ENCODE measurements at places on chromosomes 3 and 15.

DNA sequence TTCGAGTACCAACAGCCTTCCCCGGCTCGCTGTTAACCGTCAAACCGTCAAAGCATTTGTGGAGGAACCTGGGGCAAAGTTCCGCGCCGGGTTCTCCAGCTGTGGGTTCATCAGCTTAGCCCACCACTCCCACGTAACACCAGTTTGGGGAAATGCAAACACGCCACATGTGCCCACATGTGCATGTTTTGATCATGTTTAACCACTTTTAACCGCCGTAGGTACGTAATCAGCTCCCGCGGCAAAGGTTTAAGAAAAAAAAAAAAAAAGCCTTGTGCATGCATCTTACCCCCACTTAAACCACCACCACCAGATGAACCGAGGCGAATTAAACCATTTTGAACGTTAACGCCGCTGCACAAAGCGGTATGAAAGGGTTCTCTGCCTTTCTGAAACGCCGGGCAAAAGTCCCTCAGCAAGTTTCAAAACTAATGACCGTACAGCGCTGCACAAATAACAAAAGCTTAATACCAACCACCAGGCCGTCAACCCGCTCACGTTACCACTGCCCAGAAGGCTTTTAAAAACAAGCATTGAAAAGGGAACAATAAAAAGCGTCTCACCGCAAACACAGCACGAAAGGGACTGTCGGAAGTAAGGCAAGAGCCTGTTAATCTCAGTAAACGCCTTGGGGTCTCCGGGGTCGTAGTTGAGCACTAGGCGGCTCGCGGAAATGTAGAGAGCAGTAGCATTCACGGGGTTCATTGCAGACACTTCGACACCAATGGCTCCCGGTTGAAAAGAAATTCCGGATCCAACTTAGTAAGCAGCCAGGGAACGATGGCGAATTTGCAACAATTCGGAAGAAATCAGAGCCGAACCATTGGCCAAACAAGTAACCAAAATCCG is 1.5 kb downstream of the MSL2 start:
- DNase-seq, result peak; percentile 71

GRCh38 chr3:161016417-161017313 is 88.5 kb downstream of the B3GALNT1 start:
- DNase-seq, result no peak

- peak; percentile 91 for DNase-seq
These were observed 7.3 kb downstream of the GRIP2 start for GRCh38 chr3:14532691-14533456.

DNA sequence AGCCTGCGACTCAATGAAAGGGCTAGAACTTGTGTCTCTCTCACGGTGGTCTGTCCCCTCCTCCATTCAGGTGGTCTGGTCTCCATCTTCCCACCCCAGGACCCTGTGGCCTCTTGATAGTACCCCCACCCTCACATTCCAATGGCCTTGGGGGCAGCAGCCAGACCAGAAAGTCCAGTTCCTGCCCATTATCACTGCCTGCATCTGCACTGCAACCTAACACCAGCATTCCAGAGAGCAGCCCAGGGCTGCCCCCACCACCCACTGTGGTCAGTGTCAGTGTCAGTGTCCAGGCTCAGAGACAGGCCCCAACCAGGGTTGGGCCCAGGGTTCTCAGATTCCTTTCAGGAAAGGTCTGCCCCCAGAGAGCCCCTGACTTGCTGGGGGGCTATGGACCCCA is 12.6 kb downstream of the IGDCC3 start:
- DNase-seq, result peak; percentile 98

GRCh38 chr3:62293051-62293780 is 80.1 kb downstream of the FEZF2 start:
- no peak for DNase-seq

DNA sequence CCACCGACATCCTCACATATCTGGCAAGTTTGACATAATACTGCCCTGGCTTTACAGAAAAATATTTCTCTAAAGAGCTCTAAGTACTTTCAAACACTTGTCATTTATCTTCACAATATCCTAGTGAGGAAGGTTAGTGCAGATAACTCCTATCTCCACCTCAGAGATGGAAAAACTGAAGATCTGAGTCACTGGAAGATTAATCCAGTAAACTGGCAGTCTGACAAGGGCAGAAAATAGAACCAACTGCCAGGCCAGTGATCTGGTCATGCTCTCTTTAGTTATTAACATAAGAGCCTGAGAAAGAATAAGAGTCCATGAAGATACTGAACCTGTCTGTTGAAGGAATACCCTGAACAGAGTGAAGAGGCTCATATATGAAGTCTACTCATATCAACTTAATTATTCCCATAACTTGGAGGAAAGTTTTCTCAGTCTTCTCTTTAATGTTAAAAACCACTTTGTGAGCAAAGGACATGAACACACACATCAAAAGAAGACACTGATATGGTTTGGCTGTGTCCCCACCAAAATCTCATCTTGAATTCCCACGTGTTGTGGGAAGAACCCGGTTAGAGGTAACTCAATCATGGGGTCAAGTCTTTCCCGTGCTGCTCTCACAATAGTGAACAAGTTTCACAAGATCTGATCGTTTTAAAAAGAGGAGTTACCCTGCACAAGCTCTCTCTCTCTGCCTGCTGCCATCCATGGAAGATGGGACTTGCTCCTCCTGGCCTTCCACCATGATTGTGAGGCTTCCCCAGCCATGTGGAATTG is 61.4 kb downstream of the GOLIM4 start:
- no peak for DNase-seq

DNA sequence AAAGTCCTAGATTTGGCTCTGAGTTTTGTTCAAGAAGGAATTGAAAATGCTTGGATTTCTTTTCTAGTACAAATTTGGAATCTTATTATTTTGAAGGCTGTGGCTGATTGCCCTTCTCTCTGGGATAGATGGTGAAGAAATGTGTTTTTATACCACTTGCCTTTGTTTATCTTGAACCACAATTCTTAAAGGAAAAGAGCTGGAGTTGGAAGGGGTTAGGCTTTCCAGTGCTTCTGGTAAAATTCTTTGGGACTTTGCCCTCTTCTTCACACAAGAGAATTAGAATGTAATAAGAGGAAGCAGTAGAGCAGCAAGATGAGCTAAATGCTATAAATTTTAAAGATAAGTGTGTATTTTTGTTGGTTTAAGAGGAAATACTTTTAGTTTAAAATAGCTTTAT is 65.8 kb downstream of the COL6A5 start:
- no peak for DNase-seq

GRCh38 chr3:43285644-43286043 is 696 bp upstream of the SNRK start:
- peak; percentile 50 for DNase-seq

DNA sequence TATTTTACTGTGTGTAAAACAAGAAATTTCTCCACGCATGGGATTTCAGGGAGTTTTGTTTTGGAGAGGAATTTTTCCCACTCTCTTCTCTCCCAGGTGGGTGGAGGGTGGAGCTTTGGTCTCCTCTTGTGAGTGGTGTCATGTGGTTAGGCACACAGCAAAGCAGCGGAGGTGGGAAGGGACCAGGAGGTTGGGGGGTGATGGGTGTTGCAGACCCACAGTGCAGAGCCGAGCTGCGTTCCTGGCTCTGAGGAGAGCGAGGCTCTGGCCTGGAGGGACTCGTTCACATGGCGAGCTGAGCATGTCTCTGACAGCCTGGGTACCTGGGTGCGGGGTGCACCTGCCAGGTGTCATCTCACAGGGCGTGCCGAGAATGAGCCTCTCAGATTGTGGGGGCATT is 87.8 kb downstream of the RYR3 start:
- no peak for DNase-seq

- peak; percentile 88 for DNase-seq
These were observed 18.8 kb upstream of the SSUH2 start for GRCh38 chr3:8663177-8664061.

DNA sequence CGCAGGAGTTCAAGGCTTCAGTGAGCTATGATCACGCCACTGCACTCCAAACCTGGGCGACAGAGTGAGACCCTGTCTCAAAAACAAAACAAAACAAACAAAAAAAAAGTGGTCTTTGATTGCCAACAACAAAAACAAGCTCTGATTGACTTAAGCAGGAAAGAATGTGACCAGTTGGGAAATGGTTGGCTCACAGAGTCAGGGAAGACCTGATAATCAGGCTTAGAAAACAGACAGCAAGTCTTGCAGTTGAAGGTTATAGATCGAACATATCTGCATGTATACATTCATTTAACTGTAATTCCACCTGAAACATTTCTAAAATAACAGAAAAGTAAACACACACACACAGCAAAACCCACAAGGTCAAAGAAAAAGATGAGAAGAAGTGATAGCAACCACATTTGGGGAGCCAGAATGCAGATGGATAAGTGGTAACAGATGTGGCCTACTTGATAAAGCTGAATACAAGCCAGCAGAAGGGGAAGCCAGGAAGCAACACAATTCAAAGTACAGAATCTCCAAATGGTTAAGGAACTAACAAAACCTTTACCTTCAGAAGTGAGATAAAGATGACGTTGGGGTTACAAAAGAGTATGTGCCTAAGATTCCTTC is 699.9 kb upstream of the ZNF385D start:
- DNase-seq, result no peak

DNA sequence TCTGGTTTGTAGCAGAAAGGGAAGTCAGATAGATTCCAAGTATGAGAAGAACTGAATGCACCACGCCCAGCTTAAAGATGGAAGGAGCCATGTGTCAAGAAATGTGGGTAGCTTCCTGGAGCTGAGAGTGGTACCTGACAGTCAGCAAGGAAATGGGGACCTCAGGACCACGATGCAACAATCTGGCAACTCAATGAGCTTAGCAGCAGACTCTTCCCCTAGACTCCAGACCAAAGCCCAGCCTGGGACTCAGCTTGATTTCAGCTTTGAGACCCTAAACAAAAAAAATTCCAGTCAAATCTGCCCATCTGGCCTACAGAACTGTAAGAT is 24.4 kb downstream of the MIX23 start:
- DNase-seq, result no peak

DNA sequence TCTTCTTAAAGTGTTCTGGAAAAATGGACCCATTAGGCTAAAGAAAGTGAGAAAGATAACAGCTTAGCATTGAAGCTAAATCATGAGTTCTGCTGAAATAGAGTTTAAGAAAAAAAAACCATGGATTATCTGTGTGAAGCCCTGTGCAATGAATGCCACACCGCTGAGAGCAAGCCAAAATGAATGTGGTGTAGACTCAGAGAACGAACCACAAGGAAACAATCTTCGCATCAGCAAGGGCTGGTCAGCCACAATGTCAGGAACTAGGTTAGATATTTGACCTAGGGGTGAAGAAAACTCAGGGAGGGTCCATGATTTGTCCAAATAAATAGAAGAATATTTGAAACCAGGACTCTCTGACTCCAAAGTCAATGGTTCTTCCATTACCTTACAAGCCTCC is 91.4 kb upstream of the MEX3B start:
- DNase-seq, result no peak

DNA sequence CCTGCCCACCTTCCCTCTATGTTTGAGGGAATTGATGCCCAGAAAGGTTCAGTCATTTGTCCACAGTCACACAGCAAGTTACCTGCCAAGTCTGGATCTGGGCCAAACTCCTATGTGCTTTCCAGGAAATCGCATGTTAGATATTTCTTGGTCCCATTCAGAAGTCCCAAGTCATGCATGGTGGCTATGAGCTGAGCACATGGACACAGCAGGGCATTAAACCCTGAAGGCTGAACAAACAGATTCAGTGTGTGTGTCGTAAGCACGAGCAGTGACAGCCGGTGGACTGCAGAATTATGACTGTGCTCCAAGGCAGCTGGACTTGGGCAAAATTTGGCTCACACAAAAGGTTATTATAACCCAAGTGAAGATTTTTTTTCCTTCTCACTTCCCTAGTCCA is 11.4 kb upstream of the SLC6A6 start:
- no peak for DNase-seq

DNA sequence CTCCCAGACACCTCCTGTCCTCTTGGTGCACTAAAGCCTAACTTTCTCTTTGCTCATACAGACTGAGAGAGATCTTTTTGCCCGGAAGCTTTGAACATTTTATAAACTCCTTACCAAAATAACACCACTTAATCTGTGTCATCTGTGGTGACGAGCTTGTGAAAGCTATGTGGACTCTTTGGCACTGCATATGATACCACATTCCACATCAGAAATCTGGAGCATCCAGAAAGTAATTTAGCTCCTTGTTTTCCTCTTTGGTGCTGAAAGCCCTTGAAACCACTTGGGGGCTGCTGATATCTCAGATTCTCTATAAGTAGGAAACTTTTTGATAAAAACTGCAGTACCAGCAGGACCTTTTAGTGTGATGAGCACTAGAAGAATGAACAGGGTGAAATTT is 128.3 kb downstream of the ALCAM start:
- no peak for DNase-seq

GRCh38 chr3:159234306-159234705 is 432.5 kb downstream of the MFSD1 start:
- DNase-seq, result no peak

DNA sequence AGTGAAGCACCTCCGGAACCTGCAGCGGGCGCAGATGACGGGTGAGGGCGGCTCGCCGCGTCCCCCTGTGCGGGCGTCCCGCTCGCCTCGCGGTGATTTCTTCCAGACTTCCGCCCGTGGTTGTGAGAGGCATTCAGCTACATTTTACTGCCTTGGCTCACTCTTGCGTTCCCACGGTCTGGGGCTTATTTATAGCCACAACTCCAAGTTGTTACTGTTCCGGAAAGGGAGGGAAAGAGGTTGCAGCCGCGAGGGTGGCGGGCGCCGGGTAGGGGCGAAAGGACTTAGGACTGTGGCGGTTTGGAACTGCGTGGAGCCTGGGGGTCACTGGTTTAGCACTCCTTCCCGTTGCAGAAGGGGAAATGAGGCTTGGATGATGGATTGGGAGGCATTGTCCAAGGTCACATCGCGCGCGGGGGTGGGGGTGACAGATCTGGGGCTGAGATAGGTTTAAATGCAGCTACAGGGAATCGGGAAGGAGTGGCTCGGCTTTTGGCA is 1.1 kb downstream of the HES1 start:
- peak; percentile 75 for DNase-seq

- no peak for DNase-seq
These were observed 12.2 kb downstream of the TGM4 start for GRCh38 chr3:44886561-44886960.

DNA sequence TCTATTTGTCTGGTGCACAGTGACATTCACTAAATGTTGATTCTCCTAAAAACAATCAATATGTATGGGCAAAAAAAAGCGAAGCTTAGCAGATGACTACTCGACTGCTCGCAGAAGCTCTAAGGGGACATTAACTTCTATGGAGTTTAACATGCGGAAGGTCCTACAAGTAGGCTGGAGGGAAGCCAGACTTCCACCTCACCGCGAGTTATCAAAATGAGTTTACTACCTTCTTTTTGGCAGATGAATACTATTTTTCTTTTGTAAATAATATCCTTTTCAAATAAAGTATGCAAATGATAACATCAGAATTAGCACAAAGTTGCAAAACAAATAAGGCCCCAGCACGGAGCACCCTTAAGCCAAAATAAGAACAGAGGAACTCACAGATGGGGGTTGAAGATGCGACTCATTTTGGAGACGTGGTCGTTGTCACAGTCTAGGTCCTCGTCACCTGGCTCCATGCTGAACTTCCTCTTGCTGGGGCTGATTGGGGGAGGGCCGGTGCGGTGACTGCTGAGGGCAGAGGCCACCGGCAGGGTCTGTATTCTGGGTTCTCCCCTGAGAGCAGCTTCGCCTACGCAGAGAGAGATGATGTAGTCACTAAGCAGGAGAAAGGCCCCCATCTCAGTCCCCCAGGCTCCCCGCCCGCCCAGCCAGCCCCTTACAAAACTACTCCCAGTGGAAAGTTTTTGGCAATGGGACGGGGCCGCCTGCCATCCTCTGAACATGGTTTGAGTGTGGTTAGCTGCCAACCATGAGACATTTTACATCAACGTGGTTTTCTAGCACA is 42.1 kb downstream of the VGLL4 start:
- peak; percentile 74 for DNase-seq

- no peak for DNase-seq
These were observed 210.8 kb downstream of the STT3B start for GRCh38 chr3:31743331-31744089.

GRCh38 chr15:69531665-69532027 is 79.0 kb downstream of the RPLP1 start:
- DNase-seq, result no peak
